ENCODE measurements at places on chromosomes 7 and 10.
A peak's percentile ranks its signal among the peaks of the same experiment; 100 is the strongest.

DNA sequence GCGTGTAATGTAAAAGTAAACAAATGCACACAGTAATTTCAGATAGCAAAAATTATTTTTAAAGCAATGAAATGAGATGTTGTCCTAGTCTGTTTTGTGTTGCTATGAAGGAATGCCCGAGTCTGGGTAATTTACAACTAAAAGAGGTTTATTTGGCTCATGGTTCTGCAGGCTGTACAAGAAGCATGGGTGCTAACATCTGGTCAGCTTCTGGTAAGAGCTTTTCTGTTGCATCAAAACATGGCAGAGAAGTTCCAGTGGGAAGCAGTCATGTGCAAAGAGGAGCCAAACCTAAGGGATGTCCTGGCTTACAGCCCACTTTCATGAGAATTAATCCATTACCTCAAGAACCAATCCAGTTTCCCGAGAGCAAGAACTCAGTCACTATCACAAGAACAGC, 62.9 kb upstream of the MNX1 start:
- no peak for DNase-seq

GRCh38 chr7:136116186-136116585, 139.0 kb upstream of the MTPN start:
- no peak for DNase-seq

GRCh38 chr7:18768256-18768655, 272.7 kb downstream of the HDAC9 start:
- DNase-seq = no peak

DNA sequence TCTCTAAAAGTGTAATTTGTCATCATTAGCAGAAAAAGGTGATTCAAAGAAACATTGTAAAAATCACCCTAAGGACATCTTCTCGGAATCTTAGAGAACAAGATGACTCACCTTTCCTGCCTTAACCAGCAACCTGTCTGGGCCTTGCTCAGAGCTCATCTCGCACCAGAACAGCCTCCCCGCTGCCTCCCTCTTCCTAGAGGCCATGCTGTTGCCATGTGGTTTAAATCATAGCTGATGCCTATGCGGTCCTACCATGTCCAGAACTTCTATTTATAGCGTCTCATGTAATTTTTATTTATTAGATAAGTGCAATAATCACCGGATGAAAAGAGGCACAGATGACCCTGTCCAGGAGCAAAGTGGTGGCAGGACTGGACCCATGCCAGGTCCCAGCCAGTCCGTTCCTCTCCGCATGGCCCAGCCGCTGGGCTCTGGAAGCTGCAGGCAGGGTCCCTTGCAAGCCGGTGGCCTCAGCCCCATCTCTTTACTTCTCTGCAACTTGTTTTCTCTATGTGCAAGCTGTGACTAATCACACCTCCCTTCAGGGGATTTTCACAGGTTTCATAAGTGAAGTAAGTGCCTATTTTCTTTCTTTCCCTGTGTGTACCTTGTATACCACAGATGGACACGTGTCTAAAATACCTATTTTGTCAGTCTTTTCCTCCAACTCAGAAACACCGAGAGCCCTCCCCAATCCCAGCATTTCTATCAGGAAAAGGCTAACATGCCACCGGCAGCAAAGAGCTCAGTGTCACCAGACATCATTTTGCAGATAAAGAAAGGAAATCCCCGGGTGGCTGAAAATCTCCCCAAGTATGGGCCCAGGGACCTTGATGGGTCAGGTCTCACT, 27.1 kb downstream of the KLF6 start:
- peak; percentile 33 for DNase-seq

GRCh38 chr7:66140924-66141323, 26.3 kb downstream of the CRCP start:
- no peak for DNase-seq

GRCh38 chr7:33922820-33923219, 17.5 kb downstream of the BMPER start:
- DNase-seq = no peak

- no peak for DNase-seq
These were observed 141.1 kb downstream of the ELFN1 start for GRCh38 chr7:1810961-1811849.

- DNase-seq = no peak
These were observed 346.9 kb upstream of the PRKCQ start for GRCh38 chr10:6926971-6927370.

GRCh38 chr10:88028654-88029053, 165.2 kb downstream of the PTEN start:
- DNase-seq = no peak

- no peak for DNase-seq
These were observed 173.9 kb downstream of the USP6NL start for GRCh38 chr10:11437391-11438142.

- no peak for DNase-seq
These were observed 8.5 kb downstream of the RASSF4 start for GRCh38 chr10:44968091-44968490.

Measured in stimulated activated CD8-positive, alpha-beta memory T cell treated with anti-CD3 and anti-CD28 coated beads, Interleukin-4, amount 100 ng/mL, for 1 hour (primary cell).